NCI-H510A (cell line): ENCODE measurements at places on chromosomes 2 and 18.

GRCh38 chr2:236849940-236850339 is 235.7 kb upstream of the COPS8 start:
- no peak for DNase-seq

DNA sequence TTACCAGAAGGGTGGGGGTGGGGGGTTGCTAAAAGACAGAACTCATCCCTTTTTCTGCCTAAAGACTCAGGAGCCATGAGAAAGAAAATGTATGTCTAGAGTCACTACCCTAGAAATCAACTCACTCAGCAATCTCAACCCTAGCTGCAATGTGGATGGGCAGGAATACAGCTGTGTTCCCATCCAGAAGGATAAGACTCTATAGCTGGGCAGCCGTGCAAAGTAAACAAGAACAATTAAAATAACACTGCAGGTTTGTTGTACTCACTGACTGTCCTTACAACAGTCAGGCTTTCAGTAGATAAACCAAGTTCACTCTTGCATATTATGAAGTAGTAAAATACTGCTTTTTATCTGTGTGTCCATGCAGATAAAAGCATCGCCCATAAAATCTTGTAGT is 74.0 kb downstream of the ESCO1 start:
- no peak for DNase-seq

DNA sequence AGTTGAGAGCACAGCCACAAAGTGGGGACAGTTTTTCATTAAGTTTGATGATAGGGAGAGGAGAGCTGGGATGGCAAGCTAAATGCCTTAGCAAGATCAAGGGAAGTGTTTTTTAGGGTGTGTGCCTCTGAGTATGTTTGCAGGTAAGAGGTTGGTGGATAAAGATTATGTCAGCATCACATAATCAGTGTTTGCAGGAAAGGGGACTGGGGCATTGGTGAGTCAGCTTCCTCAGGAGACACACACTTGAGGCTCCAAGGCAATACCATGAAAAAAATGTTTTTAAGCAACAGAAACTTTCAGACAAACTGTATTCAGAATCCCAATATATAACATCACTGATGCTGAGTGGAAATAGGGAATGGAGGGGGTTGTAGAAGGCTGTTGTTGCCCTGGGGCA is 25.4 kb upstream of the DTNB start:
- DNase-seq = no peak

DNA sequence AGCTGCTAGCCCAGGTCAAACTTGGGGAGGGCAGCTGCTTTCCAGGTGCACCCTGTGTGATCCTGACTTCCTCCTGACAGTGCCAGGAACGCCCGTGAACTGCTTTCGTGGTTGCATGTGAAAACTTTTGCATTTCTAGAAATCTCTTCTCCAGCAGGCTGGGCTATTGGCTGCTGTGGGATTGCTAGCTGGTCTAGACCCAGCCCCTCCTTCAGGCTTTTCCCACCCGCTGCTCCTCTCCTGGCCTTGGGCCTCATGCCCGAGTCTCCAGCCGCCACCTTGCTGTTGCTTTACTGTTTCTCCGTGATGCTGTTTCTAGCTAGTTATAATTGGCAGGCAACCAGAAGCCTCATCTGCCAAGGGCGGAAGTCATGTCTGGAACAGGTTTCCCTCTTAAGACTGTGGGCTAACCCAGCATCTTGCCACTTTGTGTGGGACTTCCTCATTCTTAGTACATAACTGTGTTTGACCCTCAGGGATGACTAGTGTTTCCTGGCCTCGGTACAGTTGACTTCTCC is 27.0 kb upstream of the MGAT4A start:
- DNase-seq = no peak

DNA sequence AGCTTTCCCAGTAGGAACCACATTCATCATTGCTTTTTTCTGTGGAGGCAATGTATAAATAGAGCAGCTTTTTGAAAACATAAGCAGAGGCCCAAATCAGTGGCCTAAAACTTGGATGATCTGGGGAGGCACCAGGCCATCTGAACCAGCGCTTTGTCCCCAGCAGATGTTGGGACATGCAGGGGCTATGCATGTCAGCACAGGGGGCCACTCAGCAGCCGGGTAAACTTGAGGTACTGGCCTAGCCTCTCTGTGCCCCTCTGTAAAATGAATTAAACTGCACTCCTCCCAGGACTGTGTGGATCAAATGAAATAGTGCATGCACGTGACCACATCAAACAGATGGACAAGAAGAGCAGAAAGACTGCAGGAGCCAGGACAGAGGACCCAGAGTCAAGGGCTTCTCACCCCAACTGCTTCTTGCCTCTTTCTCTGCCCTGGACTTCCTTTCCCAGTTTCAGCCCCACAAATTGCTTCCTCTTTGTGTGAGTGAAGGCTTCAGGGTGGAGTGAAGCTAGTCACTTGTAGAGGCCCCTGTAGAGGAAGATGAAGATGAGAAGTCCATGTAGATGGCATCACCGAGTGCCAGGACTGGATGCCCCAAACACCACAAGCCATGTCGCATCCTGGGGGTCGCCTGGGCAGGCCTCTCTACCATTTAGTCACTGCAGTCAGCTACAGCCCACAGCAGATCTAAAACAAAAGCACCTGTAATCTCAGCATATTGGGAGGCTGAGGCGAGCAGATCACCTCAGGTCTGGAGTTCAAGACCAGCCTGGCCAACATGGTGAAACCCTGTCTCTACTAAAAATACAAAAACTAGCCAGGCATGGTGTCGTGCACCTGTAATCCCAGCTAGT is 53.2 kb downstream of the IMPA2 start:
- no peak for DNase-seq

DNA sequence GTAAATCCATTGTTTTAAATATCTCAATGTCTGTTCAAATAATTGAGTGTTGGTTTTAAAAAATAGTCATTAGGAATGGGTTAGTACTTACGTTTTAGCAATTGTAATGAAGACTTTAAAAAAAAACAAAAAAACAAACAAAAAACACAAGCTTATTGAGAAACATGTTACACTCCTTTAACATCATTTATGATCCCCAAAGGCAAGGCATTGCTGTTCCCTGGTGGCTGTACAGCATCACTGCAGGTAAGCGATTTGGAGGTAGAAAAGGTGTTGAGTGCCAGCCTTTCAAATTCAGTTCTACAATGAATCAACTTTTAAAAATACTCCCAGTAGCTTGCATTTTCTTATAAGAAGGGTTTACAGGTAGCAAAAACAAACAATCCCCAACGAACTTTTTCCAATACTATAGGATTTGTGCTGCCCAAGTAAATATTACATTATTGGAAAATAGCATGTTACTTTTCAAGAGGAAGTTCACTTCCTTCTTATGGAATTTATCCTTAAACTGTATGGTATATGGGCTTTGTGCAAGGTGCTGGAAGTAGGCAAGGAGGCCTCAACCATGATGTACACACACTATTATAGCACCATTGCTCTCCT is 27.5 kb downstream of the CNRIP1 start:
- no peak for DNase-seq

DNA sequence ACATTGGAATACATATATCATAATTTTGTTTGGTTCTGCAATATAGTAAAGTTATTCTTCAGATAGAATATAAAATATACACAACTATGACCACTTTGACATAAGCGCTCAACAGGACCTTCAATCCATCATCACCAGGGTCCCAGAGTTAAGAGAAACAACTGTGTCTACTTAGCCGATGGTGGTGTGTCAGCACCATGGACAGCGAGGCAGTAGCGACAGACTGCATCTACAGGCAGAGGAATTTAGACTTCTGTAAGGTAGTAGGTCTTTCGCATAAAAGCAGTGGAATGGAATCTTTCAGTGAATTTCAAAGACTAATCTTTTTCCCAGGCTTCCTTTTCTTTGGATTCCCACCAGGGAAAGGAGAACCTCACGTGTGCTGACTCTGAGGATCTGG is 20.5 kb upstream of the LRPPRC start:
- DNase-seq = no peak

DNA sequence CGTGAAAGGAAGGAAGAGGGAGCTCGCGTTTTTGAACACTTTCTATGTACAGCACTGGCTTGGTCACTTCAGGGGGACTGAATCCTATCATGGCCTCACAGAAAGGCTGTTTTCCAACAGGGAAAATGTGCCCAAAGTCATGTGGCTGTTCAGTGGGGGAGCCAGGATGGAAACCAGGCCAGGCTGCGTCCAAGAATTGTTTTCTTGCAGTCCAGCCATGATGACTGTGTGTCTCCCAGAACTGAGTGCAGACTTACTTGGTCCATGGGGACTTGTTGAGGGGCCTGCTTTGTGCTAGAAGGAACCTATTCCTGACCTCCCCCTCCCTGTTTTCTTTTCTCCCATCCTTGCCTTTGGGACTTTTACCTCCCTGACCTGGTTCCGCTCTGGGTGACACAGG is 46.9 kb downstream of the EMILIN2 start:
- DNase-seq = no peak

DNA sequence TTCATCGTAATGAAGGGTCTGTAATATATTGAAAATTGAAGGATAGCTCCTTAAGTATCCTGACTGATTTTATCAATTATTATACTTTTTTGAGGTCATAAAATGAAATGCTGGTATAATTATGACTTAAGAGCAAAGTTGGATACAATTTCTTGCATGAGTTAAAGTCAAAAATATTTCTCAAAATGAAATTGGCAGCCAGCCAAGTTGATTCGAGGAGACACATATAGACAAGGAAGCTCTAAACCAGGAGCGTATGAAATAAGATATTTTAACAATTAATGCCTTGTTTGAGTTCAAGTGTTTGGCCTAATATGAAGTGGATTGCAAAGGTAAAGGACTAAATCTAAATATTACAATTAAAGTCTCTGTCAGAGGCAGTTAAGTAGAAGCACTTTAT is 260.4 kb upstream of the DSEL start:
- DNase-seq = no peak

- no peak for DNase-seq
These were observed 15.8 kb downstream of the INPP5D start for GRCh38 chr2:233075966-233076339.

DNA sequence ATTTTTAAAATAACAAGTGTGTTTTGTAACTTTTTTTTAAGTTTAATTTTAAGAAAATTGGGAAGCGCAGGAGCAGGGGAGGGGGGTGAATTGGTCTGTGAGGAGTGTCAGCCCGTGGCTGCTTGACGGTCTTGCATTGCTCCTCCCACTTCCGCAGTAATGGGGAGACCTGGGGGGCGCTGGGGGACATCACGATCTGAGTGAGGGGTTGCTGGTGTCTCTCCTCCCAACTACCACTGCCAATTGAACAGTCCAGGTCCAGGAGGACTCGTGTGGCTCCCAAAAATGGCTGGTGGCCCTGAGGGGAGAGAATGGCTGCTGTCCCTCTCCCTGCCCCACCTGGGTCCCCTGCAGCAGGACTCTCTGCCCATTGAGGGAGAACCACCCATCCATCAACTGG is 57.4 kb upstream of the SMAD7 start:
- DNase-seq = no peak

DNA sequence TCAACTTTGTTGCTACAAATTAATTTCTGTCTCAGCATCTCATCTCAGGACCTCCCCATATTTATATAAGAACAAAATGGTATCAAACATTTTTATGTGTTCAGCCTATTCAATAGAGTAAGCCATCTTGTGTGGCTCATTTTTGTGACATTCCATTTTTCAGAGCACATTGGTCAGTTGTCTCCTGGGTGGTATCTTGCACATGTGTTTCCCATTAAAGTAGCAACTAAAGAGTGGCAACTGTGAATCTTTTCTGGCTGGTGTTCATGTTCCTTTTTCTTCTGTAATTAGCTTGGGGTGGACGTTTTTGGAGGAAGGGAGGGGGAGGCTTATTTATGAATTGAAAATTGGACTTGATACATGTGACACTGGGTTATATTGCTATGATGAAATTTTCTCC is 45.4 kb upstream of the EFEMP1 start:
- DNase-seq = no peak

GRCh38 chr2:220228310-220229006 is 601.0 kb downstream of the SLC4A3 start:
- DNase-seq = no peak

- DNase-seq = no peak
These were observed 340.7 kb downstream of the MBD2 start for GRCh38 chr18:53883771-53884170.

DNA sequence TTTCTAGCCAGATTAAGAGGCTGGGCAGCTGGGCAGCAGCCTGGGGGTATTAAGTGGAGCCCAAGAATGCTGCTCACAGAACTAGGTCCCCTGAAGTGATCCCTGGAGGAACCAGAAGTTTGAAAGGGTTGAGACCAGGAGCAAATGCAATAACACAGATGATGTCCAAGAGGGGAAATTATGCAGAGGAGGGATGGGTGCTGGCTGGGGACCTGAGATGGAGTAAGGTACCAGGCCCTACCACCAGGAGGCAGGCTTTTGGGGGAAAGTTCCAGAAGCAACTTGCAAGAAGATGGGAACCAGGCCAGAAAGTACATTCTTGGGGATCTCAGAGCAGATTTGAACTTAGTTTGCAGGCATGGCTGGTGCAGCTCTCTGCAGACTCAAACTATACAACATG is 175.1 kb downstream of the NCK2 start:
- no peak for DNase-seq

DNA sequence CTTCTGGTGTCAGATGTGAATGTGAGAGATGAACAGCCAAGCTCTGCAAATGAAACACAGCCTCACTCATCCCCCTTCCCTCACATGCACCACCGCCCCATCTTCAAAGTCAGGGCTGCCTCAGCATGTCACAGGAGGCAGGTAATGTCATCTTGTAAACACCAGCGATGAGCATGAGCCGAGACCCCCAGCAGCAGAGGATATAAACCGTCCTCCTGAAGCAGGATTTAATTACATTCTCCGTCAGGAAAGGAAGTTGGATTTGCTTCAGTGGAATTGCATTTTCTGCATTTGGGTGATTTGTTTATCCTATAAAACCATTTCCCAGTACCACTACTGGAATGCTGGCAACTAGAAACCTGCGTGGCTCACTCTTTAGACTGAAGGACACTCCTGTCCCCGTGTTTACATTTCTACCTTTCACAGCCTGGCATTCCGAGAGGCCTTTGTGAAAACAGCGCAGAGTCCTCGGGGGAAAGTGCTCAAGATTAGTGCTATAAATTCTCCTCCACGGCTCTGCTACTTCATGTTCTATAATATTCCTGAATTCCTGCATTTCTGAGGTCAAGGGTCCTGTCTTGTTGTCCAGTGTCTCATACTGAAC is 619.2 kb downstream of the IRS1 start:
- DNase-seq = no peak

GRCh38 chr2:238252766-238253630 is 13.2 kb upstream of the HES6 start:
- DNase-seq = no peak

- no peak for DNase-seq
These were observed 92.7 kb upstream of the PXDN start for GRCh38 chr2:1837022-1837421.

- peak; percentile 89 for DNase-seq
These were observed 88.7 kb upstream of the CXCR4 start for GRCh38 chr2:136206613-136207012.

- DNase-seq = peak; percentile 7
These were observed 19.6 kb downstream of the UGP2 start for GRCh38 chr2:63861220-63861822.

- no peak for DNase-seq
These were observed 14.1 kb upstream of the HOXD1 start for GRCh38 chr2:176174382-176174823.
